ENCODE measurements at places on chromosomes 3 and 15. TPM values are rescaled to one million over a fixed set of nuclear protein-coding genes. Genes with fewer than 3 reads are reported as not detected.

NR1I2 gene
- 89.1 TPM for polyA plus RNA-seq

ACTC1 gene
- 15.3 TPM for polyA plus RNA-seq

MYZAP gene
- polyA plus RNA-seq, result 17.5 TPM

ATP2B2 gene
- 1.5 TPM for polyA plus RNA-seq

NAALADL2 gene
- polyA plus RNA-seq, result 6.5 TPM

ALDH1L1 gene
- 40.4 TPM for polyA plus RNA-seq

SPTBN5 gene
- 1.7 TPM for polyA plus RNA-seq

KIF9 gene
- 11.2 TPM for polyA plus RNA-seq

FOXB1 gene
- polyA plus RNA-seq, result 0.03 TPM

LRTM1 gene
- 0.25 TPM for polyA plus RNA-seq

SUCNR1 gene
- 0.69 TPM for polyA plus RNA-seq

LDHAL6B gene
- 0.57 TPM for polyA plus RNA-seq

FSTL1 gene
- 190 TPM for polyA plus RNA-seq

ADPRH gene
- polyA plus RNA-seq, result 3.4 TPM

ZBBX gene
- 0.24 TPM for polyA plus RNA-seq

TMA7 gene
- polyA plus RNA-seq, result 283 TPM

DISP2 gene
- 4.6 TPM for polyA plus RNA-seq

MFAP1 gene
- polyA plus RNA-seq, result 37.1 TPM

All from large intestine (tissue), 12 donors.